ENCODE measurements at places on chromosomes 6 and 20.

DNA sequence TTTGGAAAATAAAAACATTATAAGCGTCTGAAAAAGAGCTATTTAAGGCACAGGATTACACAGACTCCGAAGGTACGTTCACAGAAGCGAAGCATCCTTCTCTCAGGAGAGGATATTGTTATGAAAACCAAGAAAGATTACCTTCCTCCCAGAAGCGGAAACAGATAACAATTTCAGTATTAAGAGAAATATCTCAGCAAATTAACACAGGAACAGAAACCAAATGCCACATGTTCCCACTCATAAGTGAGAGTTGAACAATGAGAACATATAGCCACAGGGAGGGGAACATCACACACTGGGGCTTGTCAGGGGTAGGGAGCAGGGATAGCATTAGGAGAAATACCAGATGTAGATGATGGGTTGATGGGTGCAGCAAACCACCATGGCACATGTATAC lies 109.7 kb downstream of the CDK19 start:
- no peak overlapping the region for H3K27ac ChIP-seq
- no peaks in the 10 kb centered on the region for H3K4me1 ChIP-seq
- no peak overlapping the region for H3K4me3 ChIP-seq
- H3K27me3 ChIP-seq: no peaks in the 10 kb centered on the region
- no peaks in the 10 kb centered on the region for H3K36me3 ChIP-seq
- DNase-seq: no peak

GRCh38 chr20:48031122-48031521 lies 245.8 kb upstream of the SULF2 start:
- no peaks in the 10 kb centered on the region for H3K27me3 ChIP-seq
- no peak overlapping the region for H3K4me3 ChIP-seq
- H3K4me1 ChIP-seq: no peaks in the 10 kb centered on the region
- DNase-seq: no peak
- no peaks in the 10 kb centered on the region for H3K36me3 ChIP-seq
- no peak overlapping the region for H3K27ac ChIP-seq

- no peak for DNase-seq
- H3K36me3 ChIP-seq: no peaks in the 10 kb centered on the region
- H3K27me3 ChIP-seq: no peaks in the 10 kb centered on the region
- H3K4me1 ChIP-seq: no peaks in the 10 kb centered on the region
- no peak overlapping the region for H3K27ac ChIP-seq
Measured at GRCh38 chr6:38320843-38321242, 318.9 kb downstream of the BTBD9 start.

DNA sequence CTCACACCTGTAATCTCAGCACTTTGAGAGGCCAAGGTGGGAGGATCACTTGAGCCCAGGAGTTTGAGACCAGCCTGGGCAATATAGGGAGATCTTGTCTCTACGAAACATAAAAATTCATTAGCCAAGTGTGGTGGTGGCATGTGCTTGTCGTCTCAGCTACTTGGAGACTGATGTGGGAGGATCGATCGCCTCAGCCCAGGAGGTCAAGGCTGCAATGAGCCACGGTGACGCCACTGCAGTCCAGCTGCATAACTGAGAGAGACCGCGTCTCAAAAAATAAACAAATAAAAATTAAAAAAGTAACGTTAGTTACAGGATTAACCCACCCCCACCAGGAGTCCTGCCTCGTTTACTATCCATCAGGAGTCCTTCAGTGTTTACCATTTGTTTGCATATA lies 345.1 kb downstream of the BTBD3 start:
- no peaks in the 10 kb centered on the region for H3K36me3 ChIP-seq
- H3K4me3 ChIP-seq: no peak overlapping the region
- H3K27me3 ChIP-seq: no peaks in the 10 kb centered on the region
- no peak overlapping the region for H3K27ac ChIP-seq
- no peaks in the 10 kb centered on the region for H3K4me1 ChIP-seq

- H3K4me3 ChIP-seq: no peak overlapping the region
- no peaks in the 10 kb centered on the region for H3K27me3 ChIP-seq
- no peaks in the 10 kb centered on the region for H3K36me3 ChIP-seq
- DNase-seq: peak; percentile 47
Measured at GRCh38 chr6:5132731-5133130, 47.6 kb downstream of the PPP1R3G start.

DNA sequence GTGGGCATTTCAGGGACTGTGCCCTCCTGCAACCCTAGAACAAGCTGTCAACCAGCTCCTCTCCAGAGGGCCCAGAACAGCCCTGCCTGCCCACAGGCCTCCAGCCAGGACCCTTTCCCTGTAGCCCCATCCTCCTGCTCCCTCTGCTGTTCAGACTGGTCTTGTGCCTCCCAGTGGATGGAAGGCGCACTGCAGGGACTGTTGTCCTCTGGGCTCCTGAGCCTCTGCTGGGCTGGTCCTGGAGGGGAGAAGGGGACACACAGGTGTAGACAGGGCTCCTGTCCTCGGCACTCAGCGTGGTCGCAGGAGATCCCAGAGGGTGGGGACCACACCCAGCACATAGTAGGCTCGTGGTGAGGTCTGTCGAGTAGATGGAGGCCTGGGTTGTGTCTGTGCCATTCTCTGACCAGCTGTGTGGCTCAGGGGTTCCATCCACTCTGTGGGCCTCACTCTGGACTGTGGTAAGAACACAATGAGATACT lies 11.5 kb downstream of the ITPR3 start:
- peak overlapping the region; percentile 79 for H3K27ac ChIP-seq
- H3K36me3 ChIP-seq: no peaks in the 10 kb centered on the region
- H3K4me3 ChIP-seq: peak overlapping the region; percentile 58

- no peak overlapping the region for H3K4me3 ChIP-seq
- no peak for DNase-seq
- no peaks in the 10 kb centered on the region for H3K27me3 ChIP-seq
- no peaks in the 10 kb centered on the region for H3K36me3 ChIP-seq
Measured at GRCh38 chr20:18019068-18019467, 38.6 kb downstream of the OVOL2 start.

- DNase-seq: no peak
- no peaks in the 10 kb centered on the region for H3K36me3 ChIP-seq
- no peak overlapping the region for H3K27ac ChIP-seq
- no peaks in the 10 kb centered on the region for H3K4me1 ChIP-seq
- no peaks in the 10 kb centered on the region for H3K27me3 ChIP-seq
- H3K4me3 ChIP-seq: no peak overlapping the region
Measured at GRCh38 chr20:47597090-47597489, 95.4 kb downstream of the NCOA3 start.

DNA sequence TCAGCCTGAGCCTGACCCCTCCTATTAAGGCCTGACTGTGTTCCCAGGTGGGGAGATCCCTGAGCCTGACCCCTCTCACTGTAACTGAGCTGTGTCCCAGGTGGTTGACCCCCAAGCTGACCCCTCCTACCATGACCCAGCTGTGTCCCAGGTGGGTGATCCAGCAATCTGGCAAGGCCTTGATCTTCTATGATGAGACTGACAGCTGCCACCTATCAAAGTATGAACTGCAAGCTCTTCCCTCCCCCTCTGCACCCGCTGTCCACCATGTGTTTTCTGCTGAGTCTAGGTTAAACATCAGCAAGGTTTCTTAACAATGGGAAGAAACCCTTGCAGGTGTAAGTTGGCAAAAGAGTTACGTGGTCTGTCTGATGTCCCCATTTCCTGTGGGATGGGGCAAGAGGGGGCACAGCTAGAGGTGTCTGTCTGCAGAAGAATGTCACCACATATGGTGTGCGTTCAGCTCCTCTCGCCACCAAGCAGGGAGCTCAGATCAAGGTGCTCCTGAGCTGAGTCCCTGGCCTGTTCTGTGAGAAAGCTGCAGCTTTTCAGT lies 5.9 kb downstream of the PXDC1 start:
- no peaks in the 10 kb centered on the region for H3K36me3 ChIP-seq
- no peaks in the 10 kb centered on the region for H3K27me3 ChIP-seq
- peaks cover 16% of the 10 kb centered on the region for H3K4me1 ChIP-seq
- DNase-seq: peak; percentile 43
- H3K27ac ChIP-seq: peak overlapping the region; percentile 90

GRCh38 chr6:157549468-157549745 lies 168.4 kb downstream of the ZDHHC14 start:
- no peak for DNase-seq
- no peaks in the 10 kb centered on the region for H3K36me3 ChIP-seq
- H3K27ac ChIP-seq: peak overlapping the region; percentile 27
- H3K27me3 ChIP-seq: no peaks in the 10 kb centered on the region

DNA sequence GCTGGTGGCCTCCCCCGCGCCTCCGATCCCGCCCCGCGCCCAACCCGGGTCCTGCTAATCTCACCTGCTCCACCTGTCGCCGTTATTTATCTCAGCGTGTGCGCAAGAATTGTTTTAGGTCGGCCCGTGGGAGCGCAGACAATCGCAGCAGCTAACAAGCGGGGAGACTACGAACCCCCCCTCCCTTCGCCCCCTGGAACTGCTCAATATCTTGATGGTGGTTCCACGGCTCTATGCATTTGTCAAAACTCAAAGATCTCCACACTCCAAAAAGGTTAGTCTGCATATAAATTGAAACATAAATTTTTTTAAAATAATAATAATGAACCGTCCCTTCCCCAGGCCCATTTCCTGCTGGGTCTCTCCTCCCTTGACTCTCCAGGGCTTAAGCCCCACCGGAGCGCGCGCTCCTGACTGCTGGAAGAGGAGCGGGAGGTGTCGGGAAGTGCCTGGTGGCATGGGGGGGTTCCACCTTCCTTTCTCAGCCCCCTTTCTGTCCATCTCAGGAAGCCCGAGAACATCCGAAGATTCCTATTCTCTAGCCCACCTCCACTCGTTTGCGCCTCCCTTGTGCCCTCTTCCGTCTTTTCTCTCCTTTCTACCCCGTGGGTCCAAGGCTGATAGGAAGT lies 1.6 kb upstream of the MDGA1 start:
- peak overlapping the region; percentile 75 for H3K4me3 ChIP-seq
- H3K27me3 ChIP-seq: peaks cover 18% of the 10 kb centered on the region
- no peak for DNase-seq
- H3K27ac ChIP-seq: no peak overlapping the region
- H3K36me3 ChIP-seq: no peaks in the 10 kb centered on the region
- no peaks in the 10 kb centered on the region for H3K4me1 ChIP-seq

- no peaks in the 10 kb centered on the region for H3K36me3 ChIP-seq
- no peak overlapping the region for H3K4me3 ChIP-seq
- no peak overlapping the region for H3K27ac ChIP-seq
Measured at GRCh38 chr6:25065666-25066065, 129.9 kb upstream of the RIPOR2 start.

DNA sequence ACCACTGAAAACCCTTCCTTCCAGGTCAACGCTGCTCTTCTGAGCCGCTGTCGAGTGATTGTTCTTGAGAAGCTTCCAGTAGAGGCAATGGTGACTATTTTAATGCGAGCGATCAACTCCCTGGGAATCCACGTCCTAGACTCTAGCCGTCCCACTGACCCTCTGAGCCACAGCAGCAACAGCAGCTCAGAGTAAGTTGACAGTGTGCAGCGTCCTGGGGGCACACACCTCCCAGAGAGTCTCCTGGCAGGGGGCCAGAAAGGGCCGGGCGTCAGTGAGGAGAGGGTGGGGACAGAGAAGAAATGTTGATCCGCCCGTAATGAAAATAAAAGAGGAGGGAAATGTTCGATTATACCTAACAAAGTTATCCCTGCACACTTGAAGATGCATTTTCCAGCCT lies 5.0 kb downstream of the WRNIP1 start:
- H3K4me1 ChIP-seq: peaks cover 10% of the 10 kb centered on the region
- no peak overlapping the region for H3K4me3 ChIP-seq
- no peaks in the 10 kb centered on the region for H3K27me3 ChIP-seq
- no peak for DNase-seq
- peaks cover 38% of the 10 kb centered on the region for H3K36me3 ChIP-seq

DNA sequence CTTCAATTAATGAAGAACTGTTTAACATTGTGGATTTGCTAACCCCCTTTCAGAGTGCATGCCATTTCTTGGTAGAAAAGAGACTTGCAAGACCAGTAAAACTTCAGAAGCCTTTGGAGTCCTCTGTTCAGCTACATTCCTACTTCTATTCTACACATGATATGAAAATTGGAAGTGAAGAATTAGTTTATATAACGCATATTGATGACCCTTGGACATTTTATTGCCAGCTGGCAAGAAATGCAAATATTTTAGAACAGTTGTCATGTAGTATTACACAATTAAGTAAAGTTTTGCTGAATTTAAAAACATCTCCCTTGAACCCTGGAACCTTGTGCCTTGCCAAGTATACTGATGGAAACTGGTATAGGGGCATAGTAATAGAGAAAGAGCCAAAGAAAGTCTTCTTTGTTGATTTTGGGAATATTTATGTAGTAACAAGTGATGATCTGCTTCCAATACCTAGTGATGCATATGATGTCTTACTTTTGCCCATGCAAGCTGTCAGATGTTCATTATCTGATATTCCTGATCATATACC lies 3.3 kb downstream of the TDRD6 start:
- no peaks in the 10 kb centered on the region for H3K4me1 ChIP-seq
- no peaks in the 10 kb centered on the region for H3K27me3 ChIP-seq
- no peak overlapping the region for H3K4me3 ChIP-seq
- no peak overlapping the region for H3K27ac ChIP-seq
- no peaks in the 10 kb centered on the region for H3K36me3 ChIP-seq

DNA sequence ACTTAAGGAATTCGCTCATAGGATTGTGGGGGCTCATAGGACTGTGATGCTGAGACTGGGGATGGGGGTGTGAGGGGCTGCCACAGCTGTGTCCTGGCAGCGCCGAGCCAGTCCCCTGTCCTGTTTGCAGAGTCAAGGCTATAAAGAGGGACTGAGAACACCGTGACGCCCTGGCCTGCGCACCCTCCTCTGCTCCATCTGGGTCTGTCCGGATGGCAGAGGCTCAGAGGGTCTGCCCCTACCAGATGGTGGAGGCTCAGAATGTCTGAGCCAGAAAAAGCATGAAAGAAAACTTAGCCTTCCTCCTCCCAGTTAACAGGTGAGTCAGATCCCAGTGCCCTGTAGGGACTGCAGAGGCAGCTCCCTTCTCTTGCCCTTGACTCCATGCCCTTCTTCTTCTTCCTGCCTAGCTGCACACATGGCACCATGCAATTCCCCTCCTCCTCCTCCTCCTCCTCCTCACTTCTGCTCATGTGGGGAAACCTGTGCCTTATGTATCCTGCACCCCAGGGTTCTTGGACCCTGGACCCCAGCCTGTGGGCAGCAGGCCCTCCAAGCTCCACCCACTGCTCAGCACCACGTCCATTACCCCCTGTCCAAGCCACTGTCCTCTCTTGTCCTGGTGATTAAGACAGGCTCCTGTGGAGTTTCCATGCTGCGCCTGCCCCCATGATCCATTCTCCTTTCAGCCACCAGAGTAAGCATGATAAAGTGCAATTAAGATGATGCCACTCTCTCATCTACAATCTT lies 410.0 kb upstream of the SULF2 start:
- DNase-seq: no peak
- no peaks in the 10 kb centered on the region for H3K27me3 ChIP-seq
- peaks cover 8% of the 10 kb centered on the region for H3K4me1 ChIP-seq
- no peaks in the 10 kb centered on the region for H3K36me3 ChIP-seq
- no peak overlapping the region for H3K27ac ChIP-seq

DNA sequence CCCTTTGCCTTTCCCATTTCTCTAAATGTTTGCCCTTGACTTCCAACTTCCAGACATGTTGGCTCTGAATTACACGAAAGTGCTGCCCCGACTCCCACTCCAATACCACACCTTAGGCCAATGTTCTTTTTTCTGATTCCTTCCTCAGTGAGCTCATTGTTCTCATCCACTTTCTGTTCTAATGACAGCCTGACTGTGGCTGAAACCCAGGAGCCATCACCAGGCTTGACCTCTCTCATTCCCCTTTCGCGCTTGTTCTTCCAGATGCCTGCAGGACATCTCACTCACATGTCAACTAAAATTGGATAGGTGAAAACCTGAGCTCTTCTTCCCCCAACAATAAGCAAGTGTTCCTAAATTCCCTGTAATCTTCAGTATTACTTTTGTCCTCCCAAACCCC lies 40.4 kb downstream of the PTPRK start:
- no peaks in the 10 kb centered on the region for H3K4me1 ChIP-seq
- H3K27me3 ChIP-seq: no peaks in the 10 kb centered on the region
- DNase-seq: no peak
- no peaks in the 10 kb centered on the region for H3K36me3 ChIP-seq
- H3K27ac ChIP-seq: peak overlapping the region; percentile 59

Data from Peyer's patch (tissue), 4 donors.